ENCODE measurements at places on chromosomes 11 and 22.

DNA sequence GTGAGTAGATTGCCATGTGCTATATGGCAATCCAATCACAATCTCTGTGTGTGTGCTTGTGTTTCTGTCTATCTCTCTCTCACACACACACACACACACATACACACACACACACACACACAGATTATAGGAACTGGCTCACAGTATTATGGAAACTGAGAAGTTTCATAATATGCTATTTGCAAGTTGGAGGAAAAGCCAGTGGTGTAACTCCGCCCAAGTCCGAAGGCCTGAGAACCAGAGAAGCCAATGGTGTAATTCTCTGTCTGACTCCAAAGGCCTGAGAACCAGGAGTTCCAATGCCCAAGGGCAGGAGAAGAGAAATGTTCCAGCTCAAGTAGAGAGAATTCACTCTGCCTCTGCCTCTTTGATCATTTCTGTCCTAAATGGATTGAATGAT, 37.2 kb downstream of the GLYATL2 start:
- no peak for DNase-seq

DNA sequence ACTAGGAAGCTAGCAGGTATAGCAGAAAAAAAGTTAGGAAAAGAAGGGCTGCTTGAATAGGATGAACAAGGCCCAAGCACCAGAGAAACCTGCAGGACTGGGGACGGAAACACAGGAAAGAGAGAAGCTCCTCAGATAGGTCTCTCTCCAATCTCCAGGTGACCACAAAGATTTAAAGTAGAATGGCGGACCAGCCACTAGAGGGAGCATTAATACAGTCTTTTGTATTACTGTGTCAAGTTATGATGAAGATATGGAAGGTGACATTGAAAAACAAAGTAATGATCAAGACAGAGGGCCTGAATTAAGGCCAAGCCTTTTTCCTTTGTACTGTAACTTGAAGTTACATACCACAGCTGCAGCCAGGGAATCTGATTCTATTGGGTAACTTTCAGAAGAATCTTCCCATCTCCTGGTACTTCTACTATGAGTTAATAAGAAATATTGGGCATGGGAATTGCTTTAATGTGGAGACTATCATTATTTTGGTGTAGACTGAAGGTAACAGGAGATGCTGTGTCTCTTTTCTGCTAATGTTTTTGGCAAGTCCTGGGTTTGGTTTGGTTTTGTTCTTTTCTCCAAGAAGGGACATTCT, 33.8 kb downstream of the OR2AG2 start:
- peak; percentile 63 for DNase-seq

GRCh38 chr11:112013497-112014164, 11.6 kb upstream of the DLAT start:
- no peak for DNase-seq

GRCh38 chr11:58629857-58630256, 7.4 kb downstream of the CNTF start:
- no peak for DNase-seq

- no peak for DNase-seq
These were observed 20.6 kb downstream of the MORC2 start for GRCh38 chr22:30947816-30948454.

- DNase-seq, result no peak
These were observed 45.0 kb downstream of the TEAD1 start for GRCh38 chr11:12719221-12719620.

DNA sequence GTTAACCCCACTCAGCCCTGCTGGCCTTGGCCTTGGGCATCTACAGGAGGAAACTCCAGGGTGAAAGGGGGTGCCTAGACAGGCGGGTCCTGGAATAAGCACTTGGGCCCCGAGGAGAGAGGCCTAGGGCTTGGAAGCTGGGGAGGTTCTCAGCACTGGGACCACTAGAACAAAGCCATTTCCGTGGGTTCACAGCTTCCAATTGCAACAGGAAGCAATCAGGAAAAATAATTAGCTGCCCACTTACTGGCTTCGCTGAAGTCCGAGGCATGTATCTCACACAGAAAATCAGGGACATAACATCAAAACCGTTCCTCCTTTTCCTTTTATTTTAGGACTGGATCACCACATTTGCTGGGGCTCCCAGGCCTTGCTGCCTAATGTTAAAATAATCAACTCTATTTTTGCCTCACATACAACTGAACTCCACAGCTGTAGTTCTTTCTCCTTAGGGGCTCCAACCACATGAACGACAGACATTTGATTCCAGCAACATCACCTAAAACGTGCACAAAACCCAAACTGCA, 161.1 kb upstream of the GRK3 start:
- no peak for DNase-seq

- DNase-seq, result no peak
These were observed 127.1 kb downstream of the CTTN start for GRCh38 chr11:70525466-70525865.

DNA sequence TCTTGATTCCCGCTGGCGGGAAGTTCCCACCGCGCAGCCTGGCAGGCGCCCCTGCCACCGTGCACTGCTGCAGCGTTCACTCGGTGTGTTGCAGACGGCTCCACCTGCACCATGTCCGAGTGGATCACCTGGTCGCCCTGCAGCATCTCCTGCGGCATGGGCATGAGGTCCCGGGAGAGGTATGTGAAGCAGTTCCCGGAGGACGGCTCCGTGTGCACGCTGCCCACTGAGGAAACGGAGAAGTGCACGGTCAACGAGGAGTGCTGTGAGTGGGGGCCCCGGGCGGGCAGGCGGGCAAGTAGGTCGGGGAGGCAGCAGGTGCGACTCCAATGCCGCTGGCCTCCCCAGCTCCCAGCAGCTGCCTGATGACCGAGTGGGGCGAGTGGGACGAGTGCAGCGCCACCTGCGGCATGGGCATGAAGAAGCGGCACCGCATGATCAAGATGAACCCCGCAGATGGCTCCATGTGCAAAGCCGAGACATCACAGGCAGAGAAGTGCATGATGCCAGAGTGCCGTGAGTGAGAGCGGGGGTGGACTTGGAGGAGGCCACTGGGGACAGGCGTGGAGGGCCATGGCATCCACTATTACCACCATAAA, 99.7 kb downstream of the RRAS2 start:
- no peak for DNase-seq

DNA sequence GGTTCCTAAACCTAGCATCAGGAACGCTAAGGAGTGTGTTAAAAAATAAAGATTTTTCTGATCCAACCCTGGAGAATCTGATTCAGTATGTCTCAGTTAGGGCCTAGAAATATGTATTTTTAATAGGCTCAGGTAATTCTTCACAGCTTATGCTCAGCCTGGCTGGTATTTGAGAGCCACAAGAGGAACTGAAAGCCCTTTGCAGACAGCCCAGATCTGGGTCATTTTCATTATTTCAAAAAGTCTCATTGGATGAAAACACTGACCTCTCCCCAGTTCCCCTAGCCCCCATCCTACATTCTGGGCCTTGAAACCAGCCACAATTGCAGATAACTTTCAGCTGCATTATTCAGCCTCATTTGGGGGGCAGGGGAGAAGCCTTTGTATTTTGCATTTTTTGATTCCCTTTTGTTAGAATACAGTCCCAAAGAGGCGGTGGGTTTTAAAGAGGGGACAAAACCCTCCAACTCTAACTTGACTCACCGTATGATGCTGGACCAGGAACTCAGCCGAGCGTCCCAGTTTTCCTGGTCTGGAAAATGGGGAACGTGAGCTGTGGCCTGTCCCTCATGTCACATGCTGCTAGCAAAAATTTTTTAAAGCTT, 66.0 kb upstream of the LARGE1 start:
- no peak for DNase-seq

DNA sequence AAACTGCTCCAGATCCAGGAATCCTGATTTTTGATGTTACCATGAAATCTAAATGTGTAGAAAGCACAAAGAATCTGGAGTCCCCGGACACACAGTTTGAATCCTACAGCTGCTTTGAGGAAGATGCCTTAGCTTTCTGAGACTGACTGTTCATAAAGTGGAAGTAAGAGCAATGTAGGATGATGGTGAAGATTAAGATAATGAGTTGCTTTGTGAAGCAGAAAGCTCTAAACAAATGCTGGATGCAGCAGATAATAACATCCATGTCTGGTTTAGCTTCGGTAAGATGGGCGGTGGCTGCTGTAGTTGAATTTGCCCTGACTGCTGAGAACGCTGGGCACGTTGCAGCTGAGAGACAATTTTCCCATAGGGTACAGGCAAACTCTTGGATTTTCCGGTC, 20.1 kb downstream of the OVOL1 start:
- DNase-seq, result no peak
